ENCODE measurements at places on chromosomes 3 and 15.
A peak's percentile ranks its signal among the peaks of the same experiment; 100 is the strongest.

DNA sequence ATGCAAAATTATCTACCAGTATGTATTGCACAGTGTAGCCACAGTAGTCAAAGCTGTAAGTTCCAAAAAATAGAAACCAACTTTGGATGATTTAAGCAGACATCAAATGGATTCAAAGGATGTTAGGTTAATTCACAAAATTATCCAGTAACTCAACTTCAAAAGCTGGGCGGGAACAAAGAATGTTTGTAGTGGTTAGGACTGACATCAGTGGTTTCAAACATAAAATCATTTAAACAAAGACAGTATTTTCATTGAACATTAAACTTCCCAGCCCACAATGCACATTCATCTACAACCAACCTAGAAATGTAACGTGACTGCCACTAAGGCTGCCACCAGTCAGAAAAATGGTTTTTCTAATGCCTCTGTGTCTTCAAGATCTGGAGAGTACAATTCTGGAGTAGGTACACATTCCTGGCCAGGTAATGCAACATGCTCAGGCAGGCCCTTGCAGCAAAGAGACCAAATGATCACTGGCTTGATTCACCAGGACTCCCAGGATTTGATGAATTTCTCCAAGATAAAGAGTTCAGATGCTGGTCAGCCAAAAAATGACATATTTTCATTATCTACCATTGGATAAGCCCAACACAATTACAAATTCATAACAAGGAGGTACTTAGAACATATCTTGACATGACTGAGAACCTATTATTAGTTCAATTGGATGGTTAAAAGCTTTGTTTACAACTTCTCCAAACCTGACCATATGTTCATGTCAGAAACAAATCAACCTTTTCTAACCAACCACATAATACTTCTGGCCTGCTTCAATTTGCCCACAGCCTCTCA lies 189.8 kb upstream of the CNTN4 start:
- no peak overlapping the region for H3K4me3 ChIP-seq
- H3K27me3 ChIP-seq, result no peaks in the 10 kb centered on the region
- H3K27ac ChIP-seq, result no peak overlapping the region
- no peaks in the 10 kb centered on the region for H3K4me1 ChIP-seq
- no peaks in the 10 kb centered on the region for H3K36me3 ChIP-seq
- DNase-seq, result no peak

- no peak for DNase-seq
- H3K4me1 ChIP-seq, result peaks cover 21% of the 10 kb centered on the region
- peaks cover 38% of the 10 kb centered on the region for H3K36me3 ChIP-seq
- H3K27me3 ChIP-seq, result no peaks in the 10 kb centered on the region
- H3K27ac ChIP-seq, result peak overlapping the region; percentile 99
These were observed 752 bp downstream of the CEP63 start for GRCh38 chr3:134486577-134487041.

GRCh38 chr3:129282727-129283327 lies 4.2 kb downstream of the HMCES start:
- H3K4me1 ChIP-seq, result peaks cover 62% of the 10 kb centered on the region
- DNase-seq, result peak; percentile 42
- H3K4me3 ChIP-seq, result peak overlapping the region; percentile 52
- H3K27ac ChIP-seq, result peak overlapping the region; percentile 85
- no peaks in the 10 kb centered on the region for H3K27me3 ChIP-seq

GRCh38 chr15:71823801-71824200 lies 13.4 kb downstream of the NR2E3 start:
- H3K36me3 ChIP-seq, result peaks cover 78% of the 10 kb centered on the region
- H3K4me1 ChIP-seq, result no peaks in the 10 kb centered on the region
- H3K4me3 ChIP-seq, result no peak overlapping the region
- H3K27ac ChIP-seq, result no peak overlapping the region
- H3K27me3 ChIP-seq, result no peaks in the 10 kb centered on the region

- H3K27ac ChIP-seq, result peak overlapping the region; percentile 47
- H3K36me3 ChIP-seq, result peaks cover 70% of the 10 kb centered on the region
- no peak for DNase-seq
- H3K4me1 ChIP-seq, result peaks cover 30% of the 10 kb centered on the region
- no peak overlapping the region for H3K4me3 ChIP-seq
These were observed 6.0 kb downstream of the TADA3 start for GRCh38 chr3:9786209-9786739.

Data from stimulated activated naive B cell treated with anti-CD40 and anti-IgM and Interleukin-4, amounts not matched to agents 10 μg/mL and 1 μg/mL and 100 μg/mL, for 72 hours (primary cell).